Effector CD8-positive, alpha-beta T cell (primary cell): ENCODE measurements at places on chromosomes 12 and 14.

GRCh38 chr14:34043627-34044372 lies 92.9 kb upstream of the EGLN3 start:
- DNase-seq, result no peak

DNA sequence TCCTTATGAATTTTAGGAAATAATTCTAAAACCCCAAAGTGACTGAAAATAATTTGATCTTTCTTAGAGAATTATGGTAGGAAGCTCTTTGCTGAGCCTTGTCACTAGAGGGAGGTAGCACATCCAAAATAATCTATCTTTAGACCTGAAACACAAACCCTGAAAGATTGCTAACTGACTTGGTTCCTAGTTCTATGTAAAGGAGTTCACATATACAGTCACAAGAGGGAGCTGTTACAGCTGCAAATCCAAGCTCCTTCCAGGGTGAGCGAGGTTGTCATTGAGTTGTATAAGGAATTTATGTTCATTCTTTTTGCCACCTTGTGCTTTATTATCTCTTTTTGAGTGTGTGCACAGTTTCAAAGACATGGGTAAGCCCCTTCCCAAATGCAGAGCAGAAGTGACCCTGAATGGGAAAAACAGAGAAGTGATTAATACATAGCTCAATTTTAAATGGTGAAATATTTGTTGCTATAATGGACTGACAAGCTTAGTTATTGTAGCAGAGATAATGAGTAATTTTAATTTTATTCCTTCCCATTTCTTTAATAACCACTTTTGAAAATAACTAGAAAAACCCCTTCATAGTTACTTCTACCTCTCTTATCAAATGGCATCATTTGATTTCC lies 387.9 kb downstream of the DAD1 start:
- no peak for DNase-seq

DNA sequence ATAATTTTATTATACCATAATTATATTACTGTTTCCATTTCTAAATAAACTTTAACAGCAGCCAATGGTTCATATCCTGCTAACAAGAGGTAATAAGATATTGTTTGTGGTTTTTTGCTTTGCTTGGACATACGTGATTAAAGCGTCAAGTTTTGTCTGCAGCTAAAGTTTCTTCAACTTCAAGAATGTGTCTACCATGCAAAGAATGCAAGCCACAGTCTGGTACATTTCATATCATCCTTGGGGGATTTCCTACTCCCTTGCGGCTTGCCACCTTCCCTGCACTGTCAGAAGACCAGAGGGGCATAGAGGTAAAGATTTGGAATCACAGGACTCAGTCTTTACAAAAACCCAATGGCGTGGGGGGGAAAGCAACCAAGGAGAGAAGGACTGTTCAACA lies 125.2 kb downstream of the MED13L start:
- DNase-seq, result no peak

DNA sequence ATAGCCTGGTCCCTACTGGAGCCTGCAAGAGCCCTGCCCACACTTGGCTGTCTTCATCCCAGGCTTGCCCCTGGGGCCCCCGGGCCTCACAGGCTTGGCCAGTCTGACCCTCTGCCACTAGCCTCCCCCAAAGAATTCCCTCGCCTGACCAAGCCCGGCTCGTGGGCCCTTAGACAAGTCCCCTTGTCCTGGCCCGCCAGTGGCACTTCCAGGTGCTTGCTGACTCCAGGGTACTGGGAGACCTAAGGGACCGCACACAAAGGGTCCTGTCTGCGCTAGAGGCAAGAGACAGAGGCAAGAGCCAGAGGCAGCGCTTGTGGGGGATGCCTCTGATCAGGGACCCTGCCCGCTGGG lies 5.0 kb downstream of the BTBD6 start:
- no peak for DNase-seq

DNA sequence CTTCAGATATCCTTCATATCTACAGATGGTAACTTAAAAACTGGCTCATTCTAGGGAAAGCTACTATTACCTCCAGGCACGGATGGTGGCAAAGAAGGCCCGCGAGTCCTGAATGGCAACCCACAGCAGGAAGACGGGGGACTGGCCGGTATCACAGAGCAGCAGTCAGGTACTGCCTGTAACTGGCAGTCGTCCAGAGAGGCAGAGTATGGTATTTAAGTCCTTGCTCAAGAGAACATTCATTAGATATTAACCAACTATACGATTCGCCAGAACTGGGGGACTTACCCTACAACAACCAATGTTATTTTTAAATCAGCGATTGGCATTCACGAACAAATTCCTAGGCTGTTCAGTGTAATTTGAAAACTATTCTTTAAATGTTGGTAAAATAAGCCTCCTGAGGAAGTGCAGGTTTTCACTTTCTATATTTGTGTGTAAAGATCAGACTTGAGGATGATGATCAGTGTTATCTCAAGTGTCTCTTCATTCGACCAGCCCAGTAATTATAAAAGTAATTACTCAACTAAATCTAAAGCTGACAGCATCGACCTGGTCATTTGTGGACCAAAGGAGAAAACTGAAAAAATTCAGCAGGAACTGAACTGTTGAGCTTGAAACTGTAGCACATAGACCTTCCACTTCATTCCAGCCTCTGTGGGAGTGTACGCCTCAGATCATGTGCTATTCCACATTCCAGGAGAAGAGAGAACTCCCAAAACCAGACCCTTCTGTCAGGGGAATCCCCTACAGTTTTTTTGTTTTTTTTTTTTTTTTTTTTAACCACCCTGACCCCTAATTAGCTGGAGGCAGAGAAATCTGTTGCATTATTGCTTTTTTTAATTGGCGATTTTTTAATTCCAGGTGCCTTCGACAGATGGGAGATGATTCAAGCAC lies 75.6 kb downstream of the ESR2 start:
- no peak for DNase-seq

- no peak for DNase-seq
These were observed 19.1 kb downstream of the BCL7A start for GRCh38 chr12:122040579-122041386.

- no peak for DNase-seq
These were observed 427.7 kb downstream of the FUT8 start for GRCh38 chr14:65840118-65840751.

DNA sequence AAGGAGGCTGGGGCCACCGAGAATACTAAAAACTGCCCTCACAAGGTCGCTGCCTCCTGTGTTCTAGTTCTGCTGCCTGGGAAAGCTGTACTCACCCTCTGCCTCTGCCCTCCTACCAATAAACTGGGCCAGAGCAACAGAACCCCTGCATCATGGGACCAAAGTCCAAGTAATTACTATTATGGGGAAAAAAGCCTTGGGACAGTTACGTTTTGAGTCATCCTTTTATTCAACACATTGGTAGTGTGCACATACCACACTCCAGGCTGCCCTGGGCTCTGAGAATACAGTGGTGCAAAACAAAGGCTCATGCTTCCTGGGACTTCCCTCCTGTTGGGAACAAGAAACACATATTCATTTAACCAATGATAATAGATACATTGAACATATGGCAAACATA lies 49.0 kb downstream of the CACNA1C start:
- DNase-seq, result no peak

GRCh38 chr12:50953047-50953446 lies 703 bp downstream of the HIGD1C start:
- DNase-seq, result no peak
